ENCODE measurements at places on chromosomes 6 and 20.

GRCh38 chr20:45070932-45071632, 29.8 kb downstream of the KCNS1 start:
- no peak for DNase-seq

DNA sequence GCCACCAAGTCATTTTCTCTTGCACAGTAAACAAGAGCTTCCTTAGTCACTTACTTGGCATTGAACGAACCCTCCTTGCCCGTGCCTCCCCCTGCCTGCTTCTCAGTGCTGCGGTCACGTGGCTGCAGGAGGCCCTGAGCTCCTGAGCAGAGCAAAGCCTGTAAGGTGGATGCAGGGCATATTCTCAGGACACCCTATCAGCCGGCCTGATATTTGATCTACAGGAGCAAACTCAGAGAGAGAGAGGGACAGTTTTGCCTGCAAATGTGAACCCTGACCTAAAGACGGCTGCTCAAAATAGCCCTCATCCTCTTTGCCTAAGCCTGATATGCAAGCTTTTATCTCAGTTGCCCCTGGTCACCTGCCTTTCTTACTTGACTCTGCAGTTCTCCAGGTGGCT, 93.0 kb upstream of the POPDC3 start:
- no peak for DNase-seq

- no peak for DNase-seq
Measured at GRCh38 chr20:6784210-6784631, 16.7 kb downstream of the BMP2 start.

GRCh38 chr6:150632785-150633485, 33.2 kb downstream of the PLEKHG1 start:
- peak; percentile 54 for DNase-seq

GRCh38 chr6:121732641-121733040, 297.2 kb downstream of the GJA1 start:
- DNase-seq, result no peak

GRCh38 chr6:150791717-150792116, 73.8 kb upstream of the MTHFD1L start:
- DNase-seq, result no peak
